ENCODE measurements at places on chromosomes 5 and 9. TPM values are rescaled to one million over a fixed set of nuclear protein-coding genes. Genes with fewer than 3 reads are reported as not detected.

DNA sequence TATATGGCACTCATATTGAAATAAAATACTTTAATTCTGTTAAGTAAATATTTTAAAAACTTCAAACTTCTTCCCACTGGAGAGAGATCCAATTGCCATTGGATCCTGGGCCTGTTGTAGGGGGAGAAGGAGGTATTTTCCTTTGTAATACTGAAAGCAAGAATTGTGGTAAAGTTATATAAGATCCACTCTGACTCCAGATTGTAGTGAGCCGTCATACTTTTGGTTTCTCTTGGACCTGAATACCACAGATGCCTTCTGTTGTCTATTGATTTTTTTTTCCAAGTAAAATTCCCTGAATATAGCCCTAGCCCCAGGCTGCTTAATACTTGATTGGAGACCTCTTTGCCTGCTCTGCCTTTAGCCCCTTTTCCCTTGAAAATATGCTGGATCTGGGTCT lies 86.9 kb downstream of the ATG10 start:
- H3K4me3 ChIP-seq, result no peak overlapping the region
- H3K27ac ChIP-seq, result no peak overlapping the region
- no peaks in the 10 kb centered on the region for H3K36me3 ChIP-seq
- no peaks in the 10 kb centered on the region for H3K27me3 ChIP-seq
- no peak for DNase-seq

The SPINK6 gene
- total RNA-seq, result not detected

The GABRA6 gene
- not detected for total RNA-seq

The PCDHB5 gene
- 11.0 TPM for total RNA-seq

- no peaks in the 10 kb centered on the region for H3K27me3 ChIP-seq
- H3K4me1 ChIP-seq, result no peaks in the 10 kb centered on the region
- H3K4me3 ChIP-seq, result no peak overlapping the region
- no peak for DNase-seq
- no peaks in the 10 kb centered on the region for H3K36me3 ChIP-seq
- H3K27ac ChIP-seq, result no peak overlapping the region
Observed at GRCh38 chr5:41641621-41642020, 131.2 kb upstream of the PLCXD3 start.

GRCh38 chr5:145887976-145888574 lies 15.3 kb upstream of the GRXCR2 start:
- H3K36me3 ChIP-seq, result no peaks in the 10 kb centered on the region
- no peaks in the 10 kb centered on the region for H3K27me3 ChIP-seq
- no peak overlapping the region for H3K27ac ChIP-seq
- DNase-seq, result no peak
- no peak overlapping the region for H3K4me3 ChIP-seq

DNA sequence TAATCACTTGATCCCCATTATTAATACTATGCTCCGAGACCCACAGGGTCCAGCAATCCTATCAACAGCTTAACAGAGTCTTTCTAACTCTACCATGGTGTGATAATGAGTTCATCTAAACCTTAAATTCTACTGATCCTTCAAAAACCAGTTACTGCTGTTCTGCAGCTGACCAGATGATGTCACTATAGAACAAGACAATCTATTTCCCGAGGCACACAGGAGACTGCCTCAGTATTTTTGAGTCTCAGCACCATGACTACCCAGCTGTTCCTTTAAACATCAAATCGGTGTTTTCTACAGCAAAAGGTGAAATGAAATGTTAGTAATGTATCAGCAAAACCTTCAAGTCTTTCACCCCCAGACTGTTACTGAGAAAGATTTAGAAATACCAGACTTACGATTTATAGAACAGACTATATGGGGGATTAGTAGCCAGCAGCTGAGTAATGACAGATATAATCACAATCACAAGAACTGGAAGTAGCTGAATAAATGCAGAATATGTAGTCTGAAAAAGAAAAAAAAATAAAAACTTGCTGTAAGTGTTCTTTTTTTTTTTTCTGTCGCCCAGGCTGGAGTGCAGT lies 16.9 kb downstream of the DNAJC18 start:
- DNase-seq, result no peak
- no peaks in the 10 kb centered on the region for H3K27me3 ChIP-seq
- H3K27ac ChIP-seq, result no peak overlapping the region
- peaks cover 14% of the 10 kb centered on the region for H3K4me1 ChIP-seq
- no peak overlapping the region for H3K4me3 ChIP-seq
- peaks cover 21% of the 10 kb centered on the region for H3K36me3 ChIP-seq

DNA sequence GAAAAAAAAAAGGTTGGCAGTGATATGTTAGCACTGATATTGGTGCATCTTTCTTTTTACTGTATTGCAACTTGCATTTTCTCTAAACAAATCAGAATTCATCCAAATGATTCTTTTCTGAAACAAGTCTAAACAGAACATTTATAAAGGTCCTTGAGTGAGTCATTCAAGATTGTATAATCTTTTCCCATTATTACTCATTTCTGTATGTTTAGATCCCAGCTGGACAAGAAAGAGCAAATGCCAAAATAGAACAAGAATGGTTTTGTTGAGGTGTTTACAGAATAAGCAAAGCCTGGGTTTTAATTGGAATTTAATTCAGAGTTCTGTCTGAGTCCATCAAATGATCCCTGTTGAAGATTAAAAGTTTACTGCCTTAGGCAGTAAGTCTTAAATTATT lies 112.3 kb downstream of the VCAN start:
- no peaks in the 10 kb centered on the region for H3K27me3 ChIP-seq
- no peak overlapping the region for H3K4me3 ChIP-seq
- no peak overlapping the region for H3K27ac ChIP-seq
- peaks cover 18% of the 10 kb centered on the region for H3K36me3 ChIP-seq
- H3K4me1 ChIP-seq, result peaks cover 8% of the 10 kb centered on the region
- DNase-seq, result no peak

DNA sequence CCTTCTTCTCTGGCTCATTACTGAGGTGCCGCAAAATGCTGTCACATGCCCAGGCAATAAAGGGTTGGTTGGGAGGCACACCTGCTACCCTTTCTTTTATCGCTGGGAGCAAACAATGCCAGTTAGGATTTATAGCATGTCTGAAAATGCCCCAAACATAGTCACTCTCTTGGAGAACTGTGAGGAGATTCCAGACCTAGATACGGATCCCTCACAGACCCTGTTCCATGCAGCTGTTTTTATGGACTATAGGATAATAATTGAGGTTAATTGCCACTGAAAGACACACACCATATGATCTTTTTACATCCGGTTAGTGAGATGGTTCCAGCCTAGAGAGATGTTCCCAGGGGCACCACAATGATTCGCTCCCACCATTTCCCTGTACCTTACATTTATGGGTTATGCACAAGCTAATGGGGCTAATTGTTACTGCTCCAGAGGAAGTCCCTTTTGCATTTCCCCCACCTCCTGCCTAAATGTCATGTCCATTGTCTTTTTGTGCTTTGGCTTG lies 318.1 kb downstream of the PIK3R1 start:
- H3K27me3 ChIP-seq, result no peaks in the 10 kb centered on the region
- peaks cover 16% of the 10 kb centered on the region for H3K4me1 ChIP-seq
- DNase-seq, result no peak
- H3K27ac ChIP-seq, result peak overlapping the region; percentile 19
- H3K36me3 ChIP-seq, result no peaks in the 10 kb centered on the region
- peak overlapping the region; percentile 70 for H3K4me3 ChIP-seq

- H3K36me3 ChIP-seq, result no peaks in the 10 kb centered on the region
- H3K4me1 ChIP-seq, result no peaks in the 10 kb centered on the region
- no peak for DNase-seq
- no peak overlapping the region for H3K4me3 ChIP-seq
- no peak overlapping the region for H3K27ac ChIP-seq
- no peaks in the 10 kb centered on the region for H3K27me3 ChIP-seq
Observed at GRCh38 chr5:92460505-92460904, 1077.4 kb upstream of the ARRDC3 start.

GRCh38 chr5:139514486-139514856 lies 31.9 kb upstream of the STING1 start:
- H3K36me3 ChIP-seq, result no peaks in the 10 kb centered on the region
- no peak overlapping the region for H3K27ac ChIP-seq
- H3K27me3 ChIP-seq, result no peaks in the 10 kb centered on the region
- no peak for DNase-seq

The CAST gene
- total RNA-seq, result 175 TPM

- H3K27ac ChIP-seq, result no peak overlapping the region
- no peaks in the 10 kb centered on the region for H3K27me3 ChIP-seq
- DNase-seq, result no peak
- H3K4me3 ChIP-seq, result no peak overlapping the region
- H3K36me3 ChIP-seq, result peaks cover 65% of the 10 kb centered on the region
- H3K4me1 ChIP-seq, result no peaks in the 10 kb centered on the region
Observed at GRCh38 chr9:121143771-121144170, 57.9 kb downstream of the RAB14 start.

- H3K36me3 ChIP-seq, result no peaks in the 10 kb centered on the region
- DNase-seq, result no peak
- no peak overlapping the region for H3K27ac ChIP-seq
- H3K4me3 ChIP-seq, result no peak overlapping the region
Observed at GRCh38 chr5:93088592-93089389, 492.2 kb downstream of the NR2F1-AS1 start.

GRCh38 chr5:108827131-108827530 lies 79.4 kb downstream of the FER start:
- no peak overlapping the region for H3K27ac ChIP-seq
- H3K4me1 ChIP-seq, result no peaks in the 10 kb centered on the region
- DNase-seq, result no peak
- no peaks in the 10 kb centered on the region for H3K27me3 ChIP-seq

The STXBP1 gene
- 66.2 TPM for total RNA-seq

- no peak overlapping the region for H3K4me3 ChIP-seq
- no peaks in the 10 kb centered on the region for H3K36me3 ChIP-seq
- H3K27me3 ChIP-seq, result no peaks in the 10 kb centered on the region
- H3K4me1 ChIP-seq, result peaks cover 10% of the 10 kb centered on the region
- DNase-seq, result no peak
Observed at GRCh38 chr5:76690704-76691466, 25.0 kb upstream of the F2R start.

- peaks cover 49% of the 10 kb centered on the region for H3K36me3 ChIP-seq
- H3K4me3 ChIP-seq, result peak within 1 kb of the TSS; percentile 98
Observed at GRCh38 chr9:133335924-133336811, at the start of gene SURF6. TSS of gene SURF6 (minus strand) at chr9:133336188. CDS start at chr9:133336132, 56 bp downstream.

DNA sequence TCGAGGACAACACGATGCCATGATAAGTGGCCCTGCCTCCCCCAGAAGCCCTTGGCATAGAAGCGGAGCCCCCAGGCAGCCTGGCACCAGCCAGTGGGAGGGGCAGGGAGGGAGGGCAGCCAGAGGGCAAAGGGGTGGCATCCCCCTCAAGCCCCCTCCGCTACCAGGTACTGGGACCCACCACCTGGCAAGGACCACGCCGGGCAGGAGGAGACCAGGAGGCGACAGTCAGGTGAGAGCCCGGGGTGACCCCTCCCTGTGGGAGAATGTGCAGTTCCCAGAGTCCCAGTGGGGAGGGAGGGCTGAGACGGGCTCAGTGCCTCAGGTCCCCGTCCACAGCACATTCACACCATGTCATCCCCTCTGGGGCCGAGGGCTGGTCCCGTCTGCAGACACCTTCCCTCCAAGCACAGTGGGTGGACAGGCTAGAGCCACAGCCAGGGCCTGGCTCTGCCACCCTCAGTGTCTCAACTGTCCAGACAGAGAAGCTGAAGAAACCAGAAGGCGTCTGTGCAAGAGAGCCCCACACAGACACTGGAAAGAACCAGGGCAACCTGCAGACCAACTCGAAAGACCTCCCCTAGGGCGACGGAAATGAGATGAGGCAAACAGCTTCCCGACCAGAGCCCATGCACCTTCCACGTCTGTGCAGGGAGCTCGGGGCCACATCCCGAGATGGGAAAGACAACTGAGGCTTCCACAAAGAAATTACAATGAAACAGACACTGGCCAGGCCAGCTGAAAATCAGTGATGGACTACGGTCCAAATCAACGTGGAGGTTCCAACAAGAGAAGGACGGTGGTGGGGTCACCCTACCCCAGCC lies 11.1 kb downstream of the BRD3 start:
- H3K36me3 ChIP-seq, result peaks cover 17% of the 10 kb centered on the region
- DNase-seq, result no peak
- H3K27ac ChIP-seq, result no peak overlapping the region

The FAM81B gene
- total RNA-seq, result not detected

- no peak for DNase-seq
- no peak overlapping the region for H3K27ac ChIP-seq
- no peak overlapping the region for H3K4me3 ChIP-seq
- no peaks in the 10 kb centered on the region for H3K36me3 ChIP-seq
Observed at GRCh38 chr9:1207686-1208085, 157.5 kb downstream of the DMRT2 start.

- no peaks in the 10 kb centered on the region for H3K27me3 ChIP-seq
- no peak for DNase-seq
- no peaks in the 10 kb centered on the region for H3K4me1 ChIP-seq
- H3K4me3 ChIP-seq, result no peak overlapping the region
Observed at GRCh38 chr5:43815497-43815896, 212.5 kb downstream of the NNT start.

DNA sequence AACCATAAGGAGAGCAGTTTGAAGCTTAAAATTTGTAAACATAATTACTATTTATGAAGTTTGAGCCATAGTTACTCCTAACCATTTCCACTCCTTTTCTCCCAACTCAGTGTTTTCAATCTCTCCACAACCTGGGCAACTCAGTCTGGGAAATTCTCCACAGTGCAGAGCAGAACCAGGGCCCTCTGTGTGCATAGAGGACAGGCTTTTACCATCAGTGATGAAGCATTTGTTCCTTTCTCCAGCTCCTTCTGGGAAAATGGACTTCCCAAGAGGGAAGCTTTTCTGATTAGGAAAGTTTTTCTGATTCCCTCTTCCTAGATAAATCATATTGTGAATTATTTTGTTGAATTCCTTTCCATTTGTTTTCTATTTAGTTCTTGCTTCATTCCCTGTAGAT lies 132.3 kb upstream of the MPDZ start:
- no peak for DNase-seq
- H3K27ac ChIP-seq, result peak overlapping the region; percentile 24
- H3K36me3 ChIP-seq, result no peaks in the 10 kb centered on the region

DNA sequence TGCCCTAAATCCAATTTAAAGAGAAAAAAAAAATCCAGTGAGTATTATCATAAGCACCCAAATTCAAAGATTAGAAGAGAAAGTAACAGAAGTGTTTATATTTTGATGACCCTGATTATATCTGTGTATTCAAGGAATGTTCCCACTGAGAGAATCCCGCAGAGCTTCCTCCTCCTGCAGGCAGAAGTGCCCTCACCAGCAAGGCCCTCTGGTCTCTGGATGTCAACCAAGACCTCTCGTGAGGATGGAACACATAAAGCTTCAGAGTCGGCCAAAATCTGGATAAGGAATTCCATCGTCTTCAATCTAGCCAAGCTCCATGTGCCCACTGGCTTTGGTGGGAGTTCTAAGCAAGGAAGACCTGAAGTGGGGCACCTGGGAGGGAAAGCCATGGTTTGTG lies 18.1 kb downstream of the PTCH1 start:
- H3K27me3 ChIP-seq, result no peaks in the 10 kb centered on the region
- no peaks in the 10 kb centered on the region for H3K4me1 ChIP-seq
- H3K27ac ChIP-seq, result no peak overlapping the region
- no peak for DNase-seq

- no peak for DNase-seq
- no peaks in the 10 kb centered on the region for H3K27me3 ChIP-seq
- peaks cover 48% of the 10 kb centered on the region for H3K36me3 ChIP-seq
- peaks cover 86% of the 10 kb centered on the region for H3K4me1 ChIP-seq
- peak overlapping the region; percentile 97 for H3K27ac ChIP-seq
Observed at GRCh38 chr9:121318631-121319382, 50.8 kb downstream of the GSN start.

The ADAMTSL2 gene
- 5.5 TPM for total RNA-seq

- no peaks in the 10 kb centered on the region for H3K4me1 ChIP-seq
- no peak overlapping the region for H3K4me3 ChIP-seq
- H3K36me3 ChIP-seq, result no peaks in the 10 kb centered on the region
- H3K27me3 ChIP-seq, result no peaks in the 10 kb centered on the region
Observed at GRCh38 chr9:10238087-10238486, 374.7 kb downstream of the PTPRD start.

The FOXD4L4 gene
- not detected for total RNA-seq

- no peaks in the 10 kb centered on the region for H3K36me3 ChIP-seq
- H3K4me3 ChIP-seq, result no peak overlapping the region
- H3K27me3 ChIP-seq, result no peaks in the 10 kb centered on the region
- H3K4me1 ChIP-seq, result no peaks in the 10 kb centered on the region
- DNase-seq, result no peak
Observed at GRCh38 chr5:82692826-82693225, 384.4 kb downstream of the TMEM167A start.
